ENCODE measurements at places on chromosomes 6 and 20.

DNA sequence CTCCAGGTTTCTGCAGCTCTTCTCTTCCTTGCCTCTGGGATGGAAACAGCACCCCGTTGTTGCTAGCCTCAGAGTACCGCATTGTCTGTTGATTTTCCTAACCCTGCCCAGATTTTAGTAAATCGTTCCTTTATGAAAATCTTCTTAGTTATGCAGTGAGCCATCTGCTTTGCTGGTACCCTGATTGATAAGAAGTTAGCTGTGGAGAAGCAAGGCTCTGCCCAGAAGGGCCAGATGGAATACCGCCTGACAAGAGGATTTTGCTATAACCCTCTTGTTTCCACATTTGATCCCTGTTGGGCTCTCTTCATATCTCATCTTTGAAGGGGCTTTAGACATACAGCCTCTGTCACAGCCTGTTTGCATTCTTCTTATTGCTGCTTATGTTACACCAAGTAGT is 229.0 kb downstream of the CDKAL1 start:
- DNase-seq, result no peak

- DNase-seq, result no peak
Measured at GRCh38 chr20:15836634-15837033, 736.6 kb downstream of the KIF16B start.

DNA sequence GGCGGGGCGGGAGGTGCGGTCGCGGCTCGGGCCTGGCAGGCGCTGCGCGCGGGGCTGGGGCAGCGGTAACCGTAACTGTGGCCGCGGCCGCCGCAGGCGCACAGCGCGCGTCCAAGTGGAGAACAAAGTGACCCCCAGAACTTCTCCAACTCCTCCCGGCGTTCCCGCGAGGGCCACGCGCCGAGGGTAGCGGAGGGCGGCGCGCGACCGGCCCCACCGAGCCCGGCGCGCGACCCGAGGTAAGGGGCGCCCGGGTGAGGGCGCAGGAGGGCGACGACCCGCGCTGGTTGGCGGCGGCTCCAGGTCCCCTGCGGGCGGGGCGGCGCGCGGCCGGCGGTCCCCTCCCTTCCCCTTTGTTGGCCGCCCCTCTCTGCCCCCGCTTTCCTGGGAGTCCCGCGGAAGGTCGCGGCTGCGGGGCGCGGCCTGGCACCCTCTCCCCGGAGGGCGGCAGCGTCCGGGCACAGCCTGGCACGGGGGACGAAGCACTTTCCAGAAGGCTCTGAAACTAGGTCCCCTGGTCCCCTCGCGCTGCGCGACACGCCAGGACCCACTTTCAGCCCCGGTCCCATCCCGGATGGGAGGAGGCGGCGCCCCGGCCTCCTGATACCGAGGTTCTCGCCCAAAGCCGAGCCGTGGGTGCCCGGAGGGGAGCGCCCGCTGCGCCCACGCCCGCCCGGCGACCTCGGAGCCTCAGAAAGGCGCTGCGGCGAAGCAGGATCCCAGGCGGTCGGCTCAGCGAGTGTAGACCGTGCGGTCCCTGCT is at the start of gene TIAM2:
Gene TIAM2, plus strand, starts transcription at position 62 of the 762 bp plus-strand sequence. CDS start 133,909 bp downstream, outside the sequence.
- DNase-seq, result no peak

GRCh38 chr6:131250122-131250521 is 114.9 kb downstream of the AKAP7 start:
- DNase-seq, result no peak

DNA sequence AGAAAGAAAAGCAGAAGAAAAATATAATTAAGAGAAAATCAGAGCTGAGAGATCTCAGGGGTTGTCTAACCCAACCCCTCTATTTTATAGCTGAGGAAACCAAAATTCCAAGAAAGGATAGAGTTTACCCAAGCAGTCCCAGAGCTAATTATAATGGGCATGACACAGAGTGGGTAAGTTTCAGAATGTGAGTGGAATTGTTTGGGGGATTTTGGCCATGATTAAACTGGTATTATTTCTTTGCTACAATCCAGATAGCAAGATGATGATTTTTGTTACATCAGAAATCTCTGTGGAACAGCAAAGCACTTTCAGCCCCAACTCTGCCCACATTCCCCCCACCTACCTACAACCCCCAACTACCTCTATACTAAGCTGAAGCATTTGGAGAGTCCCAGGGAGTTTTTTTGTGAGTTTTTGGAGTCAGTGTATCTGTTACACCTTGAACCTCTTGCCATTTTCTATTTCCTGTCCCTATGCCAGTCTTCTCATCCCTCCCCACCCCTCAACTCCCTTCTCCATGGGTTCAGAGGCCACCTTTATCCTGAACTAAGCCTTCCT is 24.7 kb downstream of the POFUT1 start:
- no peak for DNase-seq

DNA sequence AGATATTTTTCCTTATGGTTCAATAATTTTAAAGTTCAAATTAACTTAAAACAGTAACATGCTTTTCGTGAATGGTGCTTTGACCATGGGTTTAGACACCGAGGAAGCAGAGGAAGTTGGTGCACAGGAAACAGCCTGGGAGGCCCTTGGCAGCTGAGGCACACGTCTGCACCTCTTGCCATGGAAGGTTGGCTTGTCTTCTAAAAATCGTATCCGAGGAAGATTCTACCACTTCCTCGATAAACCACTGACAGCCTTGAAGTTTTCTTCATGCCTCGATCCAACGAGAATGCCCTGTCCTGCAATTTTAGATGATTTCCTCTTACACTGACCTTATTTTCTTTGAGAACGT is 12.2 kb downstream of the DLL1 start:
- DNase-seq, result no peak

DNA sequence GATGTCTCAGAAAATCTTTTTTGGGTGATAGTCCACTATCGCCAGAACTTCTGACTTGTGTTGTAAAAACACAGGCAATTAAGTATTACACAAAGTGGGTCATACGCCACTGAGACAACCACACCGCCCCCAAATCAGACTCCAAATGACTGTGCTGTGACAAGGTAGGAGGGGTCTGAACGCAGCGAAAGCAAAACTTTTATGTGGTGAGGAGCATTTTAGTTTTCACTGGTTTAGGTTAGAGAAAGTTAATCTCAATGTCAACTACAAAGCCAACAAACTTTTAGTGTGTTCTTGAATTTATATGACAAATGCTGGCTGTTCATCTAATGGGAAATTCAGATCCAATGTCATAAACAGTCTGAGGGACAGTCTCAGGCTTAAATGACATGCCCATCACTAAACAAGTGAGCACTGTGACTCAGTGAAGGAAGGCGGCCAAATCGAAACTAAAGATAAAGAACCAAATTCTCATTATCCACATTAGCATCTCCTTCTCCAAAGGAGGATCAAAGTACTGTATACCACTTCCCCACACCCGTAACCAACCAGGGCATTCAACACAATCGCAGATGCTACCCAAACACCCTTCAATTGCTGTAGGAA is 186.7 kb downstream of the GJA10 start:
- no peak for DNase-seq

DNA sequence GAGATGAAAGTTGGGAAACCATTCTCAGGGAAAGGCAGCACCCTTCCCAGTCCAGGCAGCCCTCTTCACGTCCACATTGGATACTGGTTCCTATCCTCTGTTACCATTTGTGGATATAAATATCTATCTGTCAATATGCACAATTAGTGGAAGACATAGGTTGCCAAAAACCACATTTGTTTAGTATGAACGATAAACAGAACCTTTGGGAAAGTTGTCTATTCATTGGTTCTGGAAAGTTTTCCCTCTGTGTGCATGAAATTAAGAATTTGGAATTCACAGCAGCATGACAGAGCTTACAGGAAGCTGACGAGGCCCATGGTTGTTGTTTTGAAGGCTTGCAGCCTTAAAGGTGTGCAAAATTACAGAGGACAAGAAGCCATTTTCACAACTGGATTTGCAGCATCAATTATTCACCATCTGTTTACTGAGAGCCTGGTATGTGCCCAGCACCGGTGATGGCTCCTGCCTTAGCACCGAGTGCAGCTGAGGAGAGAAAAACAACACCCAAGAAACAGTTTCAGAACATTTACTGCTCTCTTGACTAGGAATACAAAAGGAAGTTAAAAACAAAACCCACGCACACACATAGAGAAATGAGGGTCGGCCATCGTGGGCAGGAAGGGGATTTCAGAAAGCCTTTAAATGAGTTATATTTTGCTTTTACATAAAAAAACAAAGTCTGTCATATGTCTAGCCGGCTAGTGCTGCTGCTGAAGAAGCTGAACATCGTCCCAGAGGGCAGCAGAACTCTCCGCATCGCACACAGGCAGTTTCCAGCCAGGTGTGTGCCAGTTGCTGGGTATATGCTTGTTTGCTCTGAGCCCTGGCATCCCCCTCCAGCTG is 319.6 kb downstream of the FARS2 start:
- DNase-seq, result no peak

DNA sequence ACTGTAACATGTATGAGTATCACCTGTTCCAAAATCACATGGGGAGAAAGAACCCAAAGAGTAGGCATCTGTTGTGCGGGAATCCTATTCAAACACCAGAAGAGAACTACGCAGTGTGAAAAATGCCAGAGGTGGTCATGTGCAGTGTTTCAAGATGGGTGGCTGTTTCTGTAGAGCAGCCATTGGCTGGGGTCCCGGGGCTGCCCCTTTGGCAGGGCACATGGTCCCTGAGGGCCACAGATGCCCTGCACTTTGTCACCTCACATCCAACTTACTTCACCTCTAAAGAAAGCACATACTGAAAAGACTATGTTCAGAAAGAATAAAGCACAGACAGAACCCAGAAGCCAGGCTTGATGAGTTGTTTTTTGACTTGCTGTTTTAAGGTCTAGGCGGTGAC is 12.3 kb downstream of the MTCH1 start:
- no peak for DNase-seq

DNA sequence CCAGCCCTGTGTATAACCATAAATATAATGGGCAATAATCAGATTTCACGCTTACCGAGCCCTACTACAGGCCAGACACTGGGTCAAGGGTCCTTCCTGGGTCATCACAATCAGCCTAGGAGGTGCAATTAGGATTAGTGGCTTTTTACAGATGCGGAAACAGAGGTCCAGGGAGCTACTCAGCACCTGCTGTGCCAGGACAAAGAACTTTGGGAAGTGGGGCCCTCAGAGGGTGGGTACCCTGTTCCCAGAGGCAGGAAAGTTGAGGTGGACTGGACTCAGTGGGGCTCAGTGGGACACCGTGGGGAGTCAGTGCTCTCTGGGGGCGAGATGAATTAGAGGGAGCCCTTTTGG is 77.2 kb downstream of the CEBPB start:
- DNase-seq, result no peak

- no peak for DNase-seq
Measured at GRCh38 chr20:50198180-50198666, 7.6 kb downstream of the CEBPB start.

GRCh38 chr6:2949121-2949520 is 22.2 kb downstream of the SERPINB6 start:
- no peak for DNase-seq

DNA sequence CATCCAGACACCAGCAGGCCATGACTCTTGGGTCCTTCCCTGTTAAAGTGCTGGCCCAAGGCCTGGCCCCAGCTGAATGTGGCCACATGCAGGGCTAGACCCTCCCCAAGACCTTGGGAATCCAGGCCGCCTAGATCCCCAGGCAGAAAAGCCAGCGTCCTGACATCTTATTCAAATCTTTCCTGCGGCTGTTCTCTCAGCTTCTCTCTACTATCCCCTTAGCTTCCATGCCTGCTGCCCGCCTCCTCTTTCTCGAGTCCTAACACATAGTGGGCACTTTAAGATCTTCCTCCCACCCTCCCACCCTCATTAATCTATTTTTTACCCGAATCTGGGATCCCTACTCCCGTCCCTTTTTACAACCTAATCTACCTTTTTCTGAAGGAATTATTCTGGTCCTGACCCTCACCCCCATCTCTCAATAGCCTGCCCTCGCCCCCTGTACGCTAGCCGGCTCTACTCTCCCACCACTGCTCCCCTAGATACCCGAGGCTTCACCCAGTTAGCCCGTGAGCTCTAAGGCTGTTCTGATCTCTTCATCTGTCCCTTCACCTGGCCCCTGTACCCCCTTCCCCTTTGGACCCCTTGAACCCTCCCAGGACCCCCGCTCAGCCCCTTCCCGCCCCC is at the start of gene CCHCR1:
Gene CCHCR1, minus strand, starts transcription at position 290 of the 627 bp plus-strand sequence. Its CDS starts 202 bp downstream, at position 88.
- DNase-seq, result no peak

DNA sequence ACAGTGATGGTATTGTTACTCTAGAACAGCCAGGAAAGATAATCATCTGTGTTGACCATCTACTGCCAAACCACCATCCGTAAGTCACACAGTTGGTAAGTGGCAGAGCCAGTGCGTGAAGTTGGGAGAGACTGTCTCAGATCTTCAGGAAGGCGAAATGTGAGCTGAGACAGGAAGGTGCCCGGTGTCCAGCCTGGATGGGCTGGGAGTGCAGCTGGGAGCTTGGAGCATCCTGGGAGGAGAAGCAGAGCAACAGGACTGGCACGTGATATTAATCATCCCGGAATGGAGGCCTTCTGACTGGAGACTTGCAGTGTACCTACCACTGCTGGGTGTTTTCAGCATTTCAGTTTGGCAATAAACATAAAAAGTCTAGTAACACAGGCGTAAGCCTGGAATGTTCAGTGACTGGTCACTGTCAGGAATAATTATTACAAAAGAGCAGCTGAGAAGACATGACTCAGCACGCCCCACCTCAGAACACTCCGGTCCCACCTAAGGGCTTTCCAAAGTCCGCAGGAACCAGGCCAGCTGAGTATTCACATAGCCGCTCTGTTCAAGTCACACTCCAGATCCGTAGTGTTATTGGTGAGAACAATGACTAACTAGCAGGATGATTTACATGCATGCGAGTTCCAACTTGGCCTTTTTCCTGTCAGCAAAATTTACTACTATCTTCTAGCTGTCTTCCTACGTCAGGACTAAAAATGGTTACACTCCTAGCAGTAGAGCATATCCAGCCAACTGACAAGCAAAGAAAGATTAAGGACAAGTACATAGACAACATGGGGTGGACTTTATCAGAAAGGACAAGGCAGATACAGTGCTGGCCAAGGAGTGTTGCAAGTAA is 45.1 kb upstream of the PNRC1 start:
- no peak for DNase-seq

DNA sequence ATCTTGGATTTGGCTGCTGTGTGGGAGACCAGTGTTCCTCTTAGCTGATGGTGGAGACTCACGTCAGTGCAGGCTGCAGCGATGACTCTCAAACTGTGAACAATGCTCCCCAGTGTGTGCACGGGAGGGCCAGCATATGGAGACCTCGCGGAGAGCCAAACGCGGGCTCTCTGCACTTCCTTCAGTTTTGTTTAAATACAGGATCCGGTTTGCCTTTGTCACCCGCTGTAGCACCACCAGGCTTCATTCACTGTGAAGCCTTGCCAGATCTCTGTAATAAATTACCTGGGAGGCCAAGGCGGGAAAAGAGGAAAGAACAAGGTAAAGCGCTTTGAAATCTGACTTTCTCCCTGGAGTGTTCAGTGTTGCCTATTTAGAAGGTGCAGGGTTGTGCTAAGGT is 30.7 kb upstream of the TMEM14A start:
- peak; percentile 21 for DNase-seq

DNA sequence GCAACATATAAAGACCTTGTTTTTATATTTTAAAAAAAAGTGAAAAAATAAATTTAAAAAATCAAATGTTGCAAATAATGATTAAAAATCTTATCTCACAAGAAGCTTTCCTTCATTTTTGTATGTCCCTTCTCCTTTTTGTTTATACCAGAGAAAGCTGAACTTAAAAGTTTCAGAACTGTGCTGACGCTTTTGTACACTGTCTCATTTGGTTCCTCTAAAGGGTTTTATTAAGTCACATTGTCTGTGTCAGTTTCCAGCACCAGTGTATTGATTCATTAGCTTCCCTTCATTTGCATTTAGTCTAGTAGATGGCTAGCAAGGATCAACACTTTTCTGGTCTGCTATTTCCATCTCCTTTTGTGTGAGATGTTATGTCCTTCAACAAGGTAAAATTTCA is 6.7 kb downstream of the PCED1A start:
- DNase-seq, result no peak
